Smooth muscle cell of the coronary artery (primary cell): ENCODE measurements at places on chromosomes 2 and 18. TPM values are rescaled to one million over a fixed set of nuclear protein-coding genes. Genes with fewer than 3 reads are reported as not detected.

Gene EPB41L3
- 0.68 and 157 TPM in 2 replicates for total RNA-seq

Gene DPYSL5
- not detected in 2 replicates for total RNA-seq

Gene ATG4B
- 70.1 and 97.0 TPM in 2 replicates for total RNA-seq

Gene MZT2A
- 49.7 and 105 TPM in 2 replicates for total RNA-seq

Gene MPP4
- total RNA-seq: 0.47 and 1.4 TPM in 2 replicates

Gene MBD1
- total RNA-seq: 55.9 and 57.4 TPM in 2 replicates
